ENCODE measurements at places on chromosomes 6 and 20.

DNA sequence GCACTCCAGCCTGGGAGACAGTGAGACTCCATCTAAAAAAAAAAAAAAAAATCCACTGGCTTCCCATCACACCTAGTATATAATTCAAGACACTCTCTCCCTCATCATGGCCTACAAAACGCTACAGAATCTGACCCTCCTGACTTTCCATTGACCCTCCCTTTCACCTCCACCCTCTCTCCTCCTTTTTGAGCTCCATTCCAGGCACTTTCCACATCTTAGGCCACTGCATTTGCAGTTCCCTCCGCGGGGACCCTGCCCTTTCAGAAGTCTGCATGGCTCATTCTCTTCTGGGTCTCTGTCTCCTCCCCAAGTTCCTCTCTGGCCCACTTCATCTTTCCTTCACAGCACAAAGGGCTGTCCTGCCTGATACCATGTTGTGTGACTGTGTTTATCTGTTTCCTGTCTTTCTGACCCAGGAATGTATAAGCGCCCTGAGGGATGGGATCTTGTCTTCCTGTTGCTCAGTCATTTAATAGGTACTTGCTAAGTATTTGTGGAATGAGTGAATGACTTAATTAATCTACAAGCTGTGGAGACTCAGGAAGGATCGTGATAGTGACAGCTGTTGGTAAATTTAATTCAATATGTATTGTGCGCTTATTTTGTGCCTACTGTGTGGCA, 35.2 kb downstream of the NCR2 start:
- DNase-seq, result no peak

DNA sequence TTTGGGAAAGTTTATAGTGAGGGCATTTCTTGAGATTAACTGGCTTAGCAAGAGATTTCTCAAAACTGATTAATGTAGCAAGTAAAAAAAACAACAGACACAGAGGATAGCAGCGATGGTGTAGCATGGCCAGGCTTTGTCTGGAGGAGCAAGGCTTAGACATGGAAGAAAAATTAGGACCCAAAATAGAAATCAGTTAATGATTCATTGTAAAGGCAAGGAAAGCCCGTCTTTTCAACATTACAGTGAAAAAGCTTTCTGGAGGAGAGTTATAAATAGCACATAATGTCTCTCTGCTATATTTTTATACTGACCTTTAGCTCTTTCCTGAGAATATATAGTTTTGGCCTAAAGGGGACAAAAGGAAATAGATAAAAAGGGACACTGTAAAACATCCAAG, 45.1 kb downstream of the FNDC1 start:
- no peak for DNase-seq

GRCh38 chr6:13614126-13614925, 809 bp upstream of the NOL7 start:
- DNase-seq, result peak; percentile 4

DNA sequence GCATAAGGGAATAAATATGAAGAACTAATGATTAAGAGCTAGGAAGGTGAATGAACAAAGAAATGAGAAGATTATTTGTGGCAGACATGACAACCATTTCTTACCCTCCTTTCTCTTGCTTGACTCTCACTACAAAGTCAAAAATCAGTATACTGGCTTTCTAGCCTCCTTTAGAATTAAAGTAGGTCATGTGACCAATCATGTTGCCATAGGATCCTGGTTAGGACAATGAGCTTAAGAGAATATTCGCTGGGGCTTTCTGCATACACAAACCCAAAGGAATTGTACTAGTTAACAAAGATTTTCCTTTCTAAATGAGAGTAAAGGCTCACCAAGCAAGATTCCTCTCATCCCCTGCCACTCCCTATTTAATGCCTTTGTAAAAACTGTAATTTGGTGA, 76.0 kb upstream of the ID4 start:
- no peak for DNase-seq

GRCh38 chr6:136072691-136073090, 177.4 kb downstream of the MTFR2 start:
- no peak for DNase-seq

DNA sequence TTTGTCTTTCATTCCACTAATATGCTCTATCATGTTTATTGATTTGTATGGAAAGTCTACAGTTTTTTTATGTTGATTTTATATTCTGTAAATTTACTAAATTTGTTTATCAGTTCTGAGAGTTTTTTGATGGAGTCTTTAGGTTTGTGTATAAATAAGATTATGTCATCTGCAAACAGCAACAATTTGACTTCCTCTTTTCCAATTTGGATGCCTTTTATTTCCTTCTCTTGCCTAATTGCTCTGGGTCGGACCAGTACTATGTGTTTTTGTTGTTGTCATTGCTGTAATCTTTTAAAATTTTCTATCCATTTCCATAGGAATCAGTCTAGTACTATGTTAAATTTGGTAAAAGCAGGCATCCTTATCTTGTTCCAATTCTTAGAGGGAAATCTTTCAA, 31.5 kb upstream of the POLR1H start:
- DNase-seq, result no peak

Data from smooth muscle cell of the brain vasculature (primary cell).